ENCODE measurements at places on chromosomes 6 and 20.

DNA sequence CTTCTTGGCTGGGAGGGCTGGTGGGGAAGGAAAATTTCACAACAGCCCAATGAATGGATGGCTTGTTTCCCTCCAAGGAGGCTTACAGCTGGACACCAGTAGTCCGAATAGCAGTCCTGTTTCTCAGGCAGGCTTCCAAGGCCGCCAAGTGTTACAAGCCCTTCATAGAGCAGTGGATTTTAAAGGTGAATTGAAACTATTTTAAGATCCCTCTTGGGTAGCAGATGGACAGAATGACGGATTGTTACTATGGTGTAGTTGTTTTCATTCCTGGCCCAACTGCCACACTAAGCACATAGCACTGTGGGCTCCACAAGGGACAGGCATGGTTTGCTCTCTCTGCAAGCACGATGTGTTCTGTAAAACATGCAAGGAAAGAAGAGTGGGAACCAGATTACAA lies 203.3 kb upstream of the TAB2 start:
- no peak for DNase-seq

DNA sequence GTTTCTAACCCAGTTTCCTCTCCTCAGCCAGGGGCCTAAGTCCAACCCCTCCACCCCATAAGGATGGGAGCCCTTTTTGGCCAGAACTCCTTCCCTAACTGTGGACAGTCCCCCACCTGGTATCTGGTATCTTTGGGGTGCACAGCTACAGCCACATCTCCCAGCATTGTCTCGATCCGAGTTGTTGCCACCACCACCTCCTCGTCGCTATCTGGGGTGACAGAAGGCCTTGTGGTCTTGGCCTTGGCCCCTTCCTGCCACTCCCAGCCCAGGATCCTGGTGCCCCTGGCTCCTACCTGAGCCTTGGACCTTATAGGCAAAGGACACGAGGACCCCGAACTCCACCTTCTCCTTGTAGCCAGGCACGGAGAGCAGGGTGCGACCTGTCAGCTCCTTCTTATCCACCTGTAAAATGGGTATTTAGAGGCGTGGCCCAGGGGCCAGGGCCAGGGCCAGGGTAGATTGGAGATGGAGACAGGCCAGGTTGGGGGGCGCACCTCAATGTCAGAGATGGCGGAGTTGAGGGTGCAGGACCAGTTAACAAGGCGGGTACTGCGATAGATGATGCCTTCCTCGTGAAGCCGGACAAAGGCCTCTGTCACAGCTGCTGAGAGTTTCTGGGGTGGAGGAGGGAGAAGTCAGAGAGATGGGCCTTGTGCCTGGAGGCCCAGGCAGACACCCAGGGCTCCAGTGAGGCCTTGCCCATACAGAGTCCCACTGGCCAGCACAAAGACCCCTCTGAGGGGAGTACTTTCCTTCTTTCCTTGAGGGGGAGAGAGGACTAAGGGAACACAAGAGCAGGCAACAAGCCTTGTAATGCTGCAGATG lies 7.2 kb upstream of the VWA7 start:
- no peak for DNase-seq

GRCh38 chr20:38178581-38178980 lies 13.5 kb upstream of the TGM2 start:
- DNase-seq, result no peak

GRCh38 chr20:35433337-35433736 lies 4.7 kb downstream of the GDF5 start:
- DNase-seq, result no peak

- no peak for DNase-seq
Measured at GRCh38 chr6:40692337-40692736, 105.2 kb upstream of the LRFN2 start.

DNA sequence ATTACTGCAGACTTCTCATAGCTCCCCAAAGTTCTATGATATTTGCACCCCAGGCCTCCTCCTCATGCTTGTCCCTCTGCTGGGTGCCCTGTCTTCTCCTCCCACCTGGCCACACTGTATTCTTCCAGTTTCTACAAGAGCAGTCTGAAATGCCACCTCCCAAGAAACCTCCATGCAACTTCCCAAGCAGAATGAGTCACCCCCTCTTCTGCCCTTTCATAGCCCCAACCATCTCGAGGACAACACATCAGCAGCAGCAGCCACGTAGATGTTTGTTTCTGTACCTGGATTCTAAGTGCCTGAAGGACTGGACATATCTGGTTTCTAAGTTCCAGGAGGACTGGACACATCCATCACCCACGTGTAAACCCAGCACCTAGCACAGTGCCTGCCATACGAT lies 6.6 kb upstream of the ULBP2 start:
- no peak for DNase-seq

GRCh38 chr6:34723203-34723602 lies 26.6 kb upstream of the ILRUN start:
- DNase-seq, result no peak

DNA sequence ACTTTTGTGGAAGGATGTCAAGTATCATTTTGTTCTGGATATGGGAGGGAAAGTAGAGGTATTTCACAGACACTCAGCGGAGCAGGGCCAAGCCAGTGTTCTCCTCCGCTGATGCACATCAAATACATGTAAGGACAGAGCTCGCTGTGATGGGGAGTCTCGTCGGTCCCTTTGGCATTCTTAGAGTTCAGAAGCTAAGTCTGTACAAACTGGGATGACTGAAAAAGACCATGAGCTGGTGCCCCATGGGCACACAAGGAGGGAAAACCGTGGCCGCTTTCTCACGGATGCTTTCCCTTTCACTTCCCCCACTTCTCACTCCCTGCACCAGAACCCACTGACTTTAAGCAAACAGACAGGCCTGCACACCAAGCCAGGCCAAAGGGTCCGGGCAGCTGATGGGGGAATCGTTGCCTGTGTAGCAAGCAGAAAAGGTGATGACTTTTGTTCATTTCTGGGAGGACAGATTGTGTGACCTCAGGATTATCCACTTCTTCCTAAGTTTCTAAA lies 27.7 kb upstream of the MPC1 start:
- no peak for DNase-seq
